ENCODE measurements at places on chromosomes 7 and 10. TPM values are rescaled to one million over a fixed set of nuclear protein-coding genes. Genes with fewer than 3 reads are reported as not detected.

DNA sequence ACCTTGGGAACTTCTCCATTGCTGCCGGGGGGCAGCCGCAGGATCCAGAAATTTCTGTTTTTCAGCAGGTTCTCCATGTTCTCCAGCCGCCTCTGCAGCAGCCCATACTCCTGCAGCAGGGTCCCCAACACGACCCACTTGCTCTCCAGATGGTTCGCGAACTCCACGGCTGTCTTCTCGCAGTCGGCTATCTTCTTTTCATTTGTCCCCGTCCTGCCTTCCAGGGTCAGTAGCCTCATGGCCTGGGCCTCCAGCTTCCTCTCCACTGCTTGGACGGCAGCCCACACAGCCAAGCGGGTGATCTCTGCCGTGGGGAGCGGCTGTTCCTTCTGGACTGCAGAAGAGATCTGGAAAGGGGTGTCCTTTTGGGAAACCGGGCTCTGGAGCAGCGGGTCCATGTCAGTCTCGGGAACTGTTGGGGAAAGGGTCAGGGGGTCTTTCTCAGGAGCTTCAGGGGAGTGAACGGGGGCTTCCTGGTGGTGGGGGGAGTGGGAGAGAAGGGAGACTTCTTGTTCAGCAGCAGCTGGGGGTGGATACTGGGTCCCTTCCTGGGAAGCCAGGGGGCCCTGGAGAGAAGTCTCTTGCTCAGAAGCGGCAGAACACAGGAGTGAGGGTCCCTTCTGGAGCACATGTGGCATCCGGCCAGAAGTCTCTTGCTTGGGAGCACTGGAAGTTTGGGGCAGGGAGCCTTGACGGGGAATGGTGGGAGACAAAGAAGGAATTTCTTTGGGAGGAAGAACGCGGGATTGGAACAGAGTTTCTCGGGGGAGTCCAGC is 5.5 kb downstream of the ZNF777 start:
- peaks cover 10% of the 10 kb centered on the region for H3K4me1 ChIP-seq
- H3K4me3 ChIP-seq: no peak overlapping the region
- no peak for DNase-seq
- no peak overlapping the region for H3K27ac ChIP-seq
- H3K36me3 ChIP-seq: peaks cover 63% of the 10 kb centered on the region

DNA sequence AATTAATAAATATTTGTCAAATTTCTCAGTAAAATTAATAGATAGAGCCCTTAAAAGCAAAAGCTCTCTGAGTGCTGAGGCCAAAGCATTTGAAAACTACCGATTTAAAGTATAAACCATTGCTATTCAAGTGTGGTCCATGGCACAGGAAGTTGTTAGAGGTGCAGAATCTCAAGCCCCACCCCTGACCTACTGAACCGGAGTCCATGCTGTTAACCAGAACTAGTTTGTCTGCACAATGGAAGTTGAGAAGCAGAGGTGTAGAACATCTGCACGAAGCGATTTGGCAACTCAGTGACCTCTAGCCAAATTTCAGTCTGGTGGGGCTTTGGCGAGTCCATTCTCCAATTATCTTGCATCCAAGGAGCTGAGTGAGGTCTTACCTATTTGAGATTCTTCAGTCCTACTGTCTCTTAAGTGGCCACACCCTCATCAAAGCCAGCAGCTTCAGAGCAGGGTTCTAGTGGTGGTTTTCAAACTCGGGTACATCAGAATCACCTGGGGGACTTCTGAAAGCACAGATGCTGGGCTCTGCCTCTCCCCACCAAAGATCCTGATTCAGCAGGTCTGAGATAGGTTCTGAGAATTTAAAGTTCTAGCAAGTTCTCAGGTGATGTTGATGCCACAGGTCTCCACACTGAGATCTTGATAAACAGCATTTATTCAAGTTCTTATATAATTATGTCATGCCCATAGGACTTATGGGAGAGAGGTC is 96.8 kb upstream of the SAMD8 start:
- H3K36me3 ChIP-seq: no peaks in the 10 kb centered on the region
- H3K27me3 ChIP-seq: no peaks in the 10 kb centered on the region
- no peaks in the 10 kb centered on the region for H3K4me1 ChIP-seq
- H3K27ac ChIP-seq: no peak overlapping the region
- H3K4me3 ChIP-seq: no peak overlapping the region

The ADD3 gene
- 31.7 TPM for total RNA-seq

DNA sequence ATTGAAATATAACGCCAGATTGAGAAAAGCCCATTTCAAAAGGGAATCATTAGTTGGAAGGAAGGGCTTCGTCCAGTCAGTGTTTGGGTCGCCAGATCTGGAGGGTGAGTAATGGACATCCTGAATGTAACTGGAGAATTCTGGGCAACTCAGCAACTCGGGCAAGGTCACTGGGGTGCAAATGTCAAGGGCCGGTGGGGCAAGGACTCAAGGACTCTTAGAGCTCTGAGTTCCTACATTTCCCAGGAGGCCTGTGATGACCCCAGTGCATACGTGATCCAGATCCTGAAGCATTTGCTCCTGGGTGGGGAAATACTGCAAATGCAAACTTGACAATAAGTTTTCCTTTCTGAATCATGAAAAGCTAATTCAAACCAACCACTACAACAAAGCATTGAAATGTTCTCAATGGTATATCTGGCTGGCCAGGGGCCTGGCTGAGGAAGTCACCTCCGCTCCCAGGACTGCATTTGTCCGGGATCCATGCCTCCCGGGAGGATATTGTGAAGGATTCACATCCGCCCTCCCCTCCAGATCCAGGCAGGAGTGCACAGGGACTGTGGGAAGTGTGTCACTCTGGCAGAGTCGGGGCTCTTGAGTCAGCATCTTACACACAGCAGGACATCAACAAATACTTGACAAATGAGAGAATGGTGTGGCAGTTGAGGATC is 164.0 kb downstream of the FANK1 start:
- DNase-seq: no peak
- no peak overlapping the region for H3K4me3 ChIP-seq
- H3K27me3 ChIP-seq: no peaks in the 10 kb centered on the region
- no peak overlapping the region for H3K27ac ChIP-seq
- H3K36me3 ChIP-seq: no peaks in the 10 kb centered on the region

- peaks cover 3% of the 10 kb centered on the region for H3K36me3 ChIP-seq
- no peak for DNase-seq
- H3K27me3 ChIP-seq: no peaks in the 10 kb centered on the region
These were observed 64.9 kb upstream of the GPR22 start for GRCh38 chr7:107404740-107405537.

- H3K36me3 ChIP-seq: no peaks in the 10 kb centered on the region
- no peak overlapping the region for H3K4me3 ChIP-seq
- H3K27me3 ChIP-seq: no peaks in the 10 kb centered on the region
- DNase-seq: no peak
These were observed 11.6 kb downstream of the PDZD7 start for GRCh38 chr10:101019440-101019703.

DNA sequence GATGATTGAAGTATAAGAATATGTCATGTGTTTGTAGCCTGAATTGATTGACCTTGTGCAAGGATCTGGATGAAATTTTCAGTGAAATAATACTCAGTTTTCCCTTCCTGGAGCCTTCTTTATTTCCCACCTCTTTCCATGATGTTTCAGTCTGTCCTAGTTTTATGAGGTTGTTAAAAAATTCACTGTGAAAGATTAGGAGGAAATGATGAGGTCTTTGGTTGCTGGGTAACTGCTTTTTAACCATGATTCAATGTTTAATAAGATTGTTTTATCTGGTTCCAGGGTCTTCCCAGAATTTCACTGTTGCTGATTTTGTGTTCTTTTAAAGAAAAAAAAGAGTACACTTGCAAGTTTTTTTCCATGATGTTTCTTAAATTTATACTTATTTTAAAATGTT is 221.5 kb downstream of the MBL2 start:
- H3K36me3 ChIP-seq: no peaks in the 10 kb centered on the region
- H3K27me3 ChIP-seq: no peaks in the 10 kb centered on the region
- H3K4me1 ChIP-seq: no peaks in the 10 kb centered on the region
- H3K4me3 ChIP-seq: no peak overlapping the region
- H3K27ac ChIP-seq: no peak overlapping the region

- no peaks in the 10 kb centered on the region for H3K36me3 ChIP-seq
- H3K4me1 ChIP-seq: peaks cover 19% of the 10 kb centered on the region
- no peaks in the 10 kb centered on the region for H3K27me3 ChIP-seq
- no peak overlapping the region for H3K4me3 ChIP-seq
- no peak for DNase-seq
These were observed 72.8 kb downstream of the CCNY start for GRCh38 chr10:35409094-35409582.

- no peaks in the 10 kb centered on the region for H3K36me3 ChIP-seq
- peak overlapping the region; percentile 93 for H3K27ac ChIP-seq
- H3K27me3 ChIP-seq: no peaks in the 10 kb centered on the region
- no peak for DNase-seq
These were observed 738 bp downstream of the ETV1 start for GRCh38 chr7:13988731-13989125.

The AKR1C3 gene
- total RNA-seq: 9.8 TPM

- no peaks in the 10 kb centered on the region for H3K36me3 ChIP-seq
- no peaks in the 10 kb centered on the region for H3K4me1 ChIP-seq
- no peak for DNase-seq
- no peaks in the 10 kb centered on the region for H3K27me3 ChIP-seq
These were observed 27.5 kb upstream of the NAMPT start for GRCh38 chr7:106312099-106312871.

GRCh38 chr7:134784251-134785049 is 5.0 kb downstream of the CALD1 start:
- H3K27ac ChIP-seq: no peak overlapping the region
- DNase-seq: no peak
- H3K4me1 ChIP-seq: no peaks in the 10 kb centered on the region

DNA sequence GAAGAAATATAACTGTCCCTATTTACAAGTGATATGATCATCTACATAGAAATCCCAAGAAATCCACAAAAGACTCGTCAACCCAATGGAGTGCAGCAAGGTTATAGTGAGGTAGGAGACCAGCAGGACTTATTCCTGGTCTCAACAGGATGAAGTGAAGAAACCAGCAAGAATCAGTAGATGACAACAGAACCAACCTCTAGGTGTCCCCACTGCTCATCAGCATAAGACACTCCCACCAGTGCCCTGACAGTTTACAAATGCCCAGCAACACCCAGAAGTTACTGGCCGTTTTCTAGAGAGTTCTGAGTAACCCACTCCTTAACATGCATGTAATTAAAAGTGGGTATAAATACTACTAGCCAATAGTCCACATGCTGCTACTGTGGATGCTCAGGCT is 470.5 kb upstream of the LRRTM3 start:
- no peak for DNase-seq
- no peak overlapping the region for H3K4me3 ChIP-seq
- no peaks in the 10 kb centered on the region for H3K36me3 ChIP-seq
- H3K27ac ChIP-seq: no peak overlapping the region
- H3K27me3 ChIP-seq: no peaks in the 10 kb centered on the region

DNA sequence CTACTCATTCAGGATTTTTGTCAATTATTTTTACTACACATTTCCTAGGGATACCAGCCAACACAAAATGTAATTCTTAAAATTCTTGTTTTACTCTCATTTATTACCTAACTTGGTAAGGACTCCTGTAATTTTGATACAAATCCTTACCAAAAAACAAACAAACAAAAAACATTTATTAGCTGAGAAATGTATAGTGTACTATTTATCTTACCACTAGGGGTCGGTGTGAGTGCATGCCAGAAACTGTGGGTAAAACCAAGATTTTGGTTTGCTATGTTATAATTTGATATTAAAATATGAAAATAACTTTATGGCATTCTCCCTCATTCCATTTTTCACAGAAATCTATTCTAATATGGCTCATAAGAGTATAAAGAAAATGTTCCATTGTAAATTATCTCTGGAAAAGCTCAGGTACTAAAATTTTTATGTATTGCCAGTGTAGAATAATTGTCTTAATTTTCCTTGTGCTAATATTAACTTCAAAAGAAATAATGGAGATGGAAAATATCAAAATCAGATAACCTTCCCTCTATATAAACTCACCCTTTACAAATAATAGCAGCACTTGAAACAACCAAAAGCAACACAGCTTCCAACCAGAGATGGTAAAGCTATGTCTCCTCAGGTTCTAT is 290.8 kb upstream of the PCDH15 start:
- peak; percentile 5 for DNase-seq
- H3K4me1 ChIP-seq: no peaks in the 10 kb centered on the region
- no peaks in the 10 kb centered on the region for H3K27me3 ChIP-seq
- no peaks in the 10 kb centered on the region for H3K36me3 ChIP-seq

DNA sequence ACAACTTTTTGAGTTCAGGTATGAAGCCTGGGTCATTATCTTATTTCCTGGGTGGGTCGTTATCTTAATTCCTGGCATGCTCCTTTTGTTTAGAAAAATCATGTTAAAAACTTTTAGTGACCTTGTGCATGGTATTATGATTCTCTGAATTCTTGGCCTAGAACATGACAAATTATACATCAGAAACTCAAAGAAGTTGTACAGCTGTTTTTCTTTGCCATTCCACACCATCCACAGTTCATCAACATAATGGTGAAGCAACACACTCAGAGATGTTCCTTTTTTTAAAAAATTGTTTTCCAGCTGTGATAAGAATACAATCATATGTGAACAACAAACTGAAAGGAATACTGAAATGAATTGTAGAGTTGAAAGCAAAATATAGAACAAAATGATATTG is 149.2 kb upstream of the SEMA3D start:
- DNase-seq: no peak
- no peaks in the 10 kb centered on the region for H3K27me3 ChIP-seq
- H3K4me3 ChIP-seq: no peak overlapping the region
- H3K27ac ChIP-seq: no peak overlapping the region

DNA sequence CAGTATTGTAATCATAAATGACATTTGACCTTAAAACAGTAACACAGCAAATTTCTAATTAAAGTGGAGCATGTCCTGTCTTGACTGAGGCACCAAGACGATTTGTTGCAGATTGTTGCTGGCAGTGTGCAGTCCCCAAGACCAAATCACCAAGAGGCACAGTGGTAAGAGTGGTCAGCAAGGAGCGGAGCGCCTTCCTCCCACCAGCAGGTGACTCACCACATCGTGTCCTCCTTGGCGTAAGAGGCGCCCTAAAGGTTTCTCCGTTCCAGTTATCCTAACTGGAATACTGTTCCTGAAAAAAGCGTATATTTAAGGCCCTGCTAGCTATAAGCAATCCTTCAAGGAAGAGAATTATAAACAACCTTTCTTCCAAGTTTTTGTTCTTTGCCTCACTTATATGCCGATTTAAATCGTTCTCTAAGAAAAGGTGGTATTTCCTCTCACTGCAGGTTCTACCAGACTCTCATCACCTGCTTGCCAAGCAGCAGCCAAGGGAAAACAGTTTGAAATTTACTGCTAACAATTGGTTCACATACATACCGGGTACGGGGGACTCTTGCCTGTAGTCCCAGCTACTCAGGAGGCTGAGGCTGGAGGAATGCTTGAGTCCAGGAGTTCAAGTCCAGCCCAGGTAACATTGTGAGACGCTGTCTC is 10.7 kb upstream of the REPIN1 start:
- peak; percentile 61 for DNase-seq
- no peak overlapping the region for H3K27ac ChIP-seq
- H3K36me3 ChIP-seq: no peaks in the 10 kb centered on the region
- H3K27me3 ChIP-seq: no peaks in the 10 kb centered on the region

Measured in K562 (cell line).